ENCODE measurements at places on chromosomes 2 and 18.

DNA sequence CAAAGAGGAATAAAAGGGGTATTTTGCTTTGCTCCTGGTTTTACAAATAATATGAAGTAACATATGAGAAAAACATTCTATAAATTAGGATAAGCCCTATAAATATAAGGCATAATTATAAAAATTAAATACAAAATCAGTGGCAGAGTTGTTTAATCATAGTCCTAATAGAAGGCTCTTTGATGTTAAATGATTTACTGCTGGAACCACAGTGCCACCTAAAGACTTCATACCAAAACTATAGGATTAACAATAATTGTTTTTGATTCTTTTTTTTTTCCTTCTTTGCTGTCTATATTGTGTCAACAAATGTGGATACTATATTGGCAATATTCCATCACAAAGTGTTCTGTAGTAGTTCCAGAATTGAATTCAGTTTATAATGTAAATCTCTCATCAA, 837.7 kb upstream of the SLC39A10 start:
- DNase-seq: no peak

GRCh38 chr18:21342372-21342771, 100.3 kb downstream of the GREB1L start:
- DNase-seq: no peak

DNA sequence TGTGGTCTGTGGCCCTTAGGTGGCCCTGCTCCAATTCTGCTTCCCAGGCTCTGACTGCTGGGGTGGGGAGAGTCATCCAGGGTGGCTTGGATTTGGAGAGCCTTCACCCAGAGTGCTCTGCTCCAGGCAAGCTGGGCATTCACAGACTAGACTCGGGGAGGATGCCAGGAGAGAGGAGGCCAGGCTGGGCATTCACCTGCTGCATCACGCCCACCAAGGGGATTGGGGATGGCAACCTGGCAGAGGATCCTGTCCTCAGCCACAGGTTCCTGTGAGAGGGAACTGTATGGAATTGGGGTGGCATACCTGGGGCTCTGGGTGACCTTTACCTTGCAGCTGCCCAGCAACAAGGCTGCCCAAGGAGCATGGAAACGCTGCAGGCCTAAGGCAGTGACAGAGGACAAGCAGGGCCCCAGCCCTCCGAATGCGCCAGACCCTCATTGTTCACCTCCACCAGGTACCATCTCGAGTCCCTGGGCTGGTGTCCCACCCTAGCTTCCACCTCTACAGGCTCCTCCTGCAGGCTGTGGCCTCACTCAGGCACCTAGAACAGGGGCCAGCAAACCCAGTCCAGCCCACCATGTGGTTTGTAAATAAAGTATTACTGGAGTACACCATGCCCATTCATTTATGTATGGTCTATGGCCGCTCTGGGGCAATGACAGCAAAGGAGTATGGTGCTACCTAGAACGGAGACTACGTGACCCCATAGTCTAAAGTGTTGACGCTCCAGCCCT, 255.3 kb upstream of the RAB6C start:
- no peak for DNase-seq

DNA sequence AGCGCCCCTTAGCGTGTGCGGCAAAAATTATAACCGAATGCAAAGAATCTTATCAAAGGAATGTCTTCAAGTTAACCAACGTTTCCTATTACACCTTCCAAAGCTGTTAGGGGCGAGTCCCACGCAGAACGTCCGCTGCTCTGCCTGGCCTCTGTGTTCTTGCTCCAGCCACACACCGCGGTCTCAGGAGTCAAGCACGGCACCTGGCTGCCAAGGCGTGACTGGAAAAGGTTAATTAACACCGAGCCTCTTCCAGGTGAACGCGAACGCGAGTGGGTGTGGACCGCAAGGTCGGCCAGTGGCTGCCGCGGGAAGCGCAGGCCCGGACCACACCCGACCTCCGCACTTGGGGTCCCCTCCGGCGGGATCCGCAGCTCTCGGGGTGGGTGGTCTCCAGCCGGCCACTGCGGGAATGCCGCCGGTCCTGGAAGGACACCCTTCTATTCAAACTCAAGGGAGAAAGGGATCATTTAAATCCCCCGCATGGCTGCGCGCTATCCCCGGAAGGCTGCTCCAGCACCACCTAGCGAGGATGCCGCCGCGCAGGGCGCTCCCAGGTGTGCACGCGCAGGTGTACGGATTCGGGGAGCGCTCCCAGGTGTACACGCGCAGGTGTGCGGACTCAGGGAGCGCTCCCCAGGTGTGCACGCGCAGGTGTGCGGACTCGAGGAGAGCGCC, 830 bp downstream of the CYB5A start:
- DNase-seq: no peak

- DNase-seq: no peak
Measured at GRCh38 chr2:150135223-150135883, 352.1 kb downstream of the RND3 start.

All from stimulated activated naive B cell treated with anti-CD40 and anti-IgM and Interleukin-4, amounts not matched to agents 10 μg/mL and 1 μg/mL and 100 μg/mL, for 72 hours (primary cell).